ENCODE measurements at places on chromosomes 2 and 18.

DNA sequence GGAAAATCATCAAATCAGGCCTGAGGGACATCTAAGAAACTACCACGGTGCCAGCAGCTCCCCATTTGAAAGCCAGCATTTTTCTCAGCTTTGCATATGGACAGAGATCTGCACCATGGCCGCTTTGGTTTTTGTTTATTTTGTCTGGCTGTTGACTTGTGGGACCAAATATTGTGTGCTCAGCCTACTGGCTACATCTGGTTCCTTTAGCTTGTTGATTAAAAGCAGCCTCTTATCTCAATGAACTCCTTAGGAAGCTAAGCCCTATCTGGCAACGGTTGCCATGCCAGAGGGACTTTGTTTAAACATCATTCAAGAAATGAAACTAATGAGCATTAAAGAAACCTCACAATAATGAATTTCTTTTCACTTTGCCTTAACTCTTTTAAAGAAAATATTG lies 32.4 kb upstream of the CCDC150 start:
- no peak for DNase-seq

DNA sequence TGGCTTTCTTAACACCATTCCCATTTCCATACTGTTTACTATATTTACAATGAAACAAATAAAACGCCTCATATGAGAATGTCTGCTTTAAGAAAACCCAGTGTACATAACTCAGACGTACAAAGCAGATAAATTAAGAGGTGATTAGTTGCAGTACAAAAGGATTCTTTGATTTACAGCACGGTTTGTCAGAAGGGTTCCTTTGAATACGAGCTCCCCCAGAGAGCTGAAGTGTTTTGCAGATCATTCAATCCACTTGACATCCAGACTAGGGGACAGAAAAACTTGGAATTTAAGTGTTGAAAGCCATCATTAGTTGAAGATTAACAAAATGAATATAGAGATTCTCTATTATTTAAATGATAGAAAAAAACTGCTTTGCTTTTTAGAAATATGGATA lies 72.5 kb downstream of the RAPGEF4 start:
- DNase-seq: no peak

DNA sequence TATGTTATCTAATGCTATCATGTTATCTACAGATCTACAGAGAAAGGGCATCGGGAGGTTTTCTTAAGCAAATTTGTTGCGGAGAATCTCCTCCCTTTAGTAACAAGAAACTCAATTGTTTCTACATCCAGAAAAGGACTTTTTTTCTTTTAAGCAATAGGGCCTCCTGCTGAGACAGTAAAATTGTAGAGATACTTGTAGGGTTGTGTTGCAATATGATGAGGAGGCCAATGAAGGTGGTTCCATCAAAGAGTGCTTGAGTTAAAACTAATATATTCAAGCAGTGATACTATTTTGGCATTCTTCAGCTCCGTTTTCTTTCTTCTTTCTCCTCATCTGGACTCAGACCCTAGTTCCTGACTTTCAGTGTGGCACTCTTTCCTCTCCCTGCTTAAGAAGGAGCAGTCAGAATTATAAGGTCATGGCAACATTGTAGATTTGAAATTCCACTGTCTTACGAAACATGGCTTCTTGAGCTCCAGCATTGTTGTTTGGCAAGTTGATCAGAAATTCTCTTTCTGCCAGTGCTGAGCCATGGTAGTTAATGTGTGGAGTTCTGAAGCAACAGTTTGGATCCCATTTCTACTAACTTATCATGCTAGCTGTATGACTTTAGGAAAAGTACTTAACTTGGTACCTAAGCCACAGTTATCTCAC lies 202.0 kb upstream of the SLC14A2 start:
- no peak for DNase-seq

- DNase-seq: no peak
These were observed 26.6 kb downstream of the METTL8 start for GRCh38 chr2:171407030-171407675.

GRCh38 chr18:63128237-63128974 lies 191.2 kb downstream of the BCL2 start:
- DNase-seq: no peak

GRCh38 chr18:56709463-56709862 lies 58.3 kb downstream of the WDR7 start:
- no peak for DNase-seq

DNA sequence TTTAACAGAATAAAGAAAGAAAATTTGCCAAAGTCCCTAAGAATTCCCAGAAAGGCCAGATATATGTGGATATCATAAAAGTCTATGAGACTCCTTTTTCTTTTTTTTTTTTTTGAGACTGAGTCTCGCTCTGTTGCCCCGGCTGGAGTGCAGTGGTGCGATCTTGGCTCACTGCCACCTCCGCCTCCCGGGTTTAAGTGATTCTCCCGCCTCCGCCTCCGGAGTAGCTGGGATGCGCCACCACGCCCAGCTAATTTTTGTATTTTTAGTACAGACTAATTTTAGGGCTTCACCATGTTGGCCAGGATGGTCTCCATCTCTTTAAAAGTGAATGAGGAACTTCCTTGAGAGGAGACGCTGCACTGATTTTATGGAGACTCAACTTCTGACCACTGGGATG lies 335.2 kb downstream of the FBXO15 start:
- DNase-seq: no peak

- no peak for DNase-seq
These were observed 33.9 kb downstream of the MAP3K20 start for GRCh38 chr2:173109253-173110188.

DNA sequence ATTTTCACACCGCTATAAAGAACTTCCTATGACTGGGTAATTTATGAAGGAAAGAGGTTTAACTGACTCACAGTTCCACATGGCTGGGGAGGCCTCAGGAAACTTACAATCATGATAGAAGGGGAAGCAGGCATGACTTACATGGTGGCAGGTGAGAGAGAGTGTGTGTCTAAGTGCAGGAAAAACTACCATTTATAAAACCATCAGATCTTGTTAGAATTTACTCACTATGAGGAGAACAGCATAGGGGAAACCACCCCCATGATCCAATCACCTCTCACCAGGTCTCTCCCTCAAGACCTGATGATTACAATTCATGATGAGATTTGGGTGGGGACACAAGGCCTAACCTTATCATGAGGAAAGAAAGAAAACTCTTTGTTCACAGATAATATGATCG lies 174.6 kb downstream of the SRBD1 start:
- DNase-seq: no peak

GRCh38 chr2:180669016-180669415 lies 311.4 kb upstream of the UBE2E3 start:
- no peak for DNase-seq

GRCh38 chr2:191366199-191366598 lies 121.0 kb downstream of the MYO1B start:
- DNase-seq: no peak

DNA sequence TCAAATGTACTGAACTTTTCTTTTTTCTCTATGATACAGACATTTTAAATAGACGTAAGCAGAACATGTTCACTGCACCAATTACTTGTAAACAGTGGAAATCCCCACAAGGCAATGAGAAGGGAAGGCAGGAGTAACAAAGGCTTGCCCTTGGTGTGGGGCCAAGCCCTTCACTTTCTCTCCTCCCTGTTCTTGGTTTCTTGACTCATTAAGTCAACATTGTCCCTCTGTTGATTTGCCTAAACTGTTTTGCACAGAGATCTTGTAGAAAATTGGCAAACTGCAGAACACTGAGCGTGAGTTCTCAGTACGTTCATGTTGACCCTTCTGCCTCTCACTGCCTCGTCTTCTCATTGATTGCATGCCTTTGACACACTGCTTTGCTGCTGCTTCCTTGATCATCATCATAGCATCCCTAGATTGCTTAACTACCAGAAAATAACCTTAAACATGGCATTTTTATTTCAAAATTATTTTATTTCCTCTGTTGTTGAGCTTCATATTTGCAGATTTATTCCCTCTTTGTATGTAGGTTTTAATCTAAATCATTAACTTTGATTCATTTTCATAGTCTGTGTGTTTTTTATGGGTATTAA lies 257.7 kb downstream of the PTGR3 start:
- DNase-seq: no peak

DNA sequence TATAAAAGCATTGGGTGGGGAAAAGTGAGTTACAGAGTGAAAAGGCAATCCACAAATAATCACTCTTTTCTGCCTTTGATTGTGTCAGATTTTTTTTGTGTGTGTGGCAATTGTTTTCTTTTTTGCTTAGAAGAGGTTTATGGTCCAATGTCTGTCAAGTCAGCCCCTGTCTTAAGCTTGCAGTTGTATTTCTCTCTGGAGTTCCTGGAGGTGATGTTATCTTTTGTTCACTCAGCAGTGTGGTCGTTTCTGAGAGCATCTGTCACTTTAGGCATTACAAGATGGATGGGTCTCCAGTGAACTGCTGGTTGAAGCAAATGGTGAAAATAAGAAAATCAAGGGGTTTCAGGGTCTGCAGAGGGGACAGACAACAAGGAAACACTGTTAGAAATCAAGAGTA lies 121.3 kb downstream of the GREB1L start:
- DNase-seq: no peak

DNA sequence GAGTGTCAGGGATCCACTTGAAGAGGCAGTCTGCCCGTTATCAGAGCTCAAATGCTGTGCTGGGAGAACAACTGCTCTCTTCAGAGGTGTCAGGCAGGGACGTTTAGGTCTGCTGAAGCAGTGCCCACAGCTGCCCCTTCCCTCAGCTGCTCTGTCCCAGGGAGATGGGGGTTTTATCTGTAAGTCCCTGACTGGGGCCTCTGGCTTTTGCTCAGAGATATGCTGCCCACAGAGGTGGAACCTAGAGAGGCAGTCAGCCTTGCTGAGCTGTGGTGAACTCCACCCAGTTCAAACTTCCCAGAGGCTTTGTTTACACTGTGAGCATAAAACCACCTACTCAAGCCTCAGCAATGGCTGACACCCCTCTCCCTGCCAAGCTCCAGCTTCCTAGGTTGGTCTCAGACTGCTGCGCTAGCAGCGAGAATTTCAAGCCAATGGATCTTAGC lies 38.1 kb downstream of the PLEK start:
- no peak for DNase-seq

GRCh38 chr18:36532394-36532793 lies 234.9 kb downstream of the FHOD3 start:
- no peak for DNase-seq

GRCh38 chr18:6921571-6921970 lies 192.1 kb downstream of the ARHGAP28 start:
- no peak for DNase-seq

GRCh38 chr18:70288171-70288850 lies 534 bp upstream of the SOCS6 start:
- DNase-seq: no peak

- no peak for DNase-seq
These were observed 98.8 kb upstream of the MMADHC start for GRCh38 chr2:149686136-149687051.

DNA sequence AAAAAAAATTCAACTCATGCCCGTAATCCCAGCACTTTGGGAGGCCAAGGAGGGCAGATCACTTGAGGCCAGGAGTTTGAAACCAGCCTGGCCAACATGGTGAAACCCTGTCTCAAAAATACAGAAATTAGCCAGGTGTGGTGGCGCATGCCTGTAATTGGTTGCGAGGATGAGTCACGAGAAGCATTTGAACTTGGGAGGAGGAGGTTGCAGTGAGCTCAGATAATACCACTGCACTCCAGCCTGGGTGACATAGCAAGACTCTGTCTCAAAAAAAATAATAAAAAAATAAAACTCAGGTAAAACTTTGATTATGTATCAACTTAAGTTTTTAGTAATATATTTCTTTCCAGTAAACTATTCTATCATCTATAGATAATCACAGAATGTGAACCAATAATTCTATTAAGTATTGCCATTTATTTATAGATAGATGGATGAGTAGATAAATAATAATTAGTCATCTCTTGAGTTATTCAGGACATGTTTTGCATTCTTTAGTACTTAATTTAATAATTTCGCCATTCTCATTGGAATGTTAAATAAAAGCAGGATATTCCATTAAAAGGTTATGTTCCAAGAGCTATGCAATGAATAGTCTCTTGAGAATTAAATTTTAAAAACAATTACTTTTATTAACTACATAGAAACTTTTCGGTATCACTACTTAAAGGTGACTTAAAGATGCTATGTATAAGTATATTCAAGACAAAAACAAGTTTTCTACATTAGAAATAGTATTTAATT lies 48.7 kb downstream of the WDPCP start:
- no peak for DNase-seq

DNA sequence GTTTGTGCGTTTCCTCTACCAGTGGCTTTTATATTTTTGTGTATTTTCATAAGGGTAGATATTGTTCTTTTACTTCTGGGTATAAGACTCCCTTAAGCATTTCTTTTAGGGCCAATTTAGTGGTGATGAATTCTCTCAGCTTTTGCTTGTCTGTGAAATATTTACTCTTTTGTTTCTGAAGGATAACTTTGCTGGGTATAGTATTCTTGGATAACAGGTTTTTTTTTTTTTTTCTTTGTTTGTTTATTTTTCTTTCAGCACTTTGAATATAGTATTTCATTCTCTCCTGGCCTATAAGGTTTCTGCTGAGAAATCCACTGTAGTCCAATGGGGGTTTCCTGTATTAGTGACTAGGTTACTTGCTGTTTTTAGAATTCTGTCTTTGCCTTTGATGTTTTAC lies 122.7 kb downstream of the XRCC5 start:
- DNase-seq: no peak

GRCh38 chr2:214127571-214127970 lies 283.3 kb upstream of the VWC2L start:
- no peak for DNase-seq

DNA sequence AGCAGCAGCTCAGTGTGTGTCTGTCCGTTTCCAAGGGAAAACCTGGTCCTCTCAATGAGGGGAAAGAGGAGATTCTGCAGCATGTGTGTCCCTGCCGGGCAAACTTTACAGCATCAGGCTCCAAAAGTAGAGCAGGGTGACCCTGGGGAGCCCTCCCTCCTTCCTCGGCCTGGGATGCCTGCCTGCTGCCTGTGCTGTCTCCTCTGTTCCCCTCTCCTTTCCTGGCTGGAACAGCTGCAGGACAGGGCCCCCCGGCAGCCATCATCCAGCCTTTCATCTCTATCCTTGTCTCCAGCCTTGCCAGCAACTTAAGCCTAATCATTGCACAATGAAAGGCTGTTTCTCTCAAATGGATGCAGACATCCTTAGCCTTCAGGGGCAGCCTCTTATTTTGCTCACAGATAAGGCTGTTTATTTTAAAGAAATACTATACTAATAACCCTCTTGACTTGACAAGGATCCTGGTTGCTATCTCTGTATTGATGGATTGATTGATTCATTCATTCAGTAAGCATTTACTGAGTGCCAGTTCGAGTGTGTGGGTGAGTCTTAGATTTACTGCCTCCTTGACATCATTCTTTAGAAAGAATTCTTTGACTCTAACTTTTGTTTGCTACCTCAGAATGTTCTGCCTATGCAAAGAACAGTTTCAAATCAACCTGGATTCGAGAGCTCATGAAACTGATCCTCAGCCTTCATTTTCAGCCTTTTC lies 40.6 kb upstream of the EDAR start:
- no peak for DNase-seq

DNA sequence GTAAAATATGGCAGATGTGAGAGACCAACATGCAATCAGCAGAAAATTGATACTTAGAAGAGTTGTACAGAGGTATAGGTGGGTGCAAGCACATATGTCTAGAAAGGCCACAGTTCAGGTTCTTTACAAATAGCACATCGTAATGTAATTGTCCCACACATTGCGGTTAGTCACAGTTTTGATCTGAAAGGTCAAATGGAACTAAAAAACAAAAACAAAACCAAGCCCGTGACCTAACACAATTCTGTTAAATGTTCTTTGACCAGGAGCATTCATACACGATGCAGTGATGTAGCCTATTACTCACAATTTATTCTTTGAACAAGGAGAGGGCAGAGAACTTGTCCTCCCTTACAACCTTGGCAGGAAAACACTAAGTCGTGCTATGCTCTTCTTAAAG lies 108.9 kb upstream of the MAP4K3 start:
- no peak for DNase-seq
